A375 (cell line): ENCODE measurements at places on chromosomes 12 and 14. TPM values are rescaled to one million over a fixed set of nuclear protein-coding genes. Genes with fewer than 3 reads are reported as not detected.

MYF6 gene
- not detected in 2 replicates for total RNA-seq

CFAP54 gene
- 0.53 and 0.68 TPM in 2 replicates for total RNA-seq

OVCH1 gene
- total RNA-seq: not detected in 2 replicates

NFYB gene
- 23.5 and 26.1 TPM in 2 replicates for total RNA-seq
